HFFc6 (cell line): ENCODE measurements at places on chromosomes 5 and 9. TPM values are rescaled to one million over a fixed set of nuclear protein-coding genes. Genes with fewer than 3 reads are reported as not detected.

DNA sequence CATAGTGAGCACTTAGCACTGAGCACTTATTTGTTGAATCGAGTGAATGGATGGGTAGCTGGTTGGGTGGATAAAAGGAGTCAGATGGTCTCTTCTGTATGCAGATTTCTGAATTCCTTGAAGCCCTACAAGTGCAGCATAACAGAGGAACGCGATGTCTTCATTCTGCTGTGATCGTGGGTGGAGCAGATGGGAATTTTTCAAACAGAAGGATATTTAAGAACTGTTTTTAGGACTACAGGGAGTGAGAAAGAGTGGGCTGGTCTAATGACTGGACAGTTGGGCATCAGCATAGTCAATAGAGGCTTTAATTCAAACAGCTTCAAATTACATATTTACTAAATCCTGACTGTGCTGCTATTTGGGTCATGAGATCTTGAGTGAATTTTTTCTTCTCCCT, 253.2 kb downstream of the CEMIP2 start:
- no peak for DNase-seq

DNA sequence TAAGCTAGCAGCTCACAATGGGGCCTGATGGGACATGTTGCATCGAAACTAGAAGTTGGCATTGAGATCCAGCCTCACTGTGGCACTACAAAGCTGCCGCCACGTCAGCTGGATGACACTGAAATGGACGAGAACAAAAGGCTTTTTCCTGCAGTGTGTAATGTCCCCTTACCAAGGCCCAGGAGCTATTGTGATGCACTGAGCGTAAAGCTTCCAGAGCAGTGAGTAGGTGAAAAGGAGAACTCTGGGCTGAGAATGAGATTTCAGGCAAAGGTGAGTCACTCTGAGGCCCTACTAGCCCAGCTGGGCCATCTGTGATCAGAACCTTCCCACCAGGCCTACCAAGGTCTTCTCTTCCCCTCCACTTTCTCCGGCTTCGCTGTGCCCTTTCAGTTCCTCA, 528.1 kb upstream of the KLF4 start:
- DNase-seq, result no peak

DNA sequence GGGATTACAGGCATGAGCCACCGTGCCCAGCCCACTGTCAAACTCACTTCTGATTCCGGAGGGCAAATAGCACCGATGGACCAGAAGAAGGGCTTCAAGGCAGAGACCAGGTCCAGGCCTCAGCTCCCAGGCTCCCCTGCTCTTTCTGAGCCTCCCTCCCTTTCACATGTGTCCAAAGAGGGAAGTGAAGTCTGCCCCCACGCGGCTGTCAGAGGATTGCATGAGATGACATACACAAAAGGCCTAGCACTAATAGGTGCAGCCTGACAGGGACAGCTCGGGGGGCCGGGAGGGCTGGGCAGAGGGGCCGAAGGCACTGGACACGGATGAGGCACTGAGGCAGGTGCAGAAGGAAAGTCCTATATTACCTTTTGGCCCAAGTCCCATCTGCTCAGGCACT, 16.1 kb downstream of the FBP1 start:
- no peak for DNase-seq

ANKRD33B gene
- total RNA-seq, result 6.3 to 11.7 TPM (median 7.3 TPM) in 3 replicates

VCAN gene
- 18.8 and 23.1 TPM in 2 replicates for total RNA-seq
